ENCODE measurements at places on chromosomes 12 and 14.

GRCh38 chr14:51630987-51631386 is 20.7 kb upstream of the FRMD6 start:
- DNase-seq, result no peak

DNA sequence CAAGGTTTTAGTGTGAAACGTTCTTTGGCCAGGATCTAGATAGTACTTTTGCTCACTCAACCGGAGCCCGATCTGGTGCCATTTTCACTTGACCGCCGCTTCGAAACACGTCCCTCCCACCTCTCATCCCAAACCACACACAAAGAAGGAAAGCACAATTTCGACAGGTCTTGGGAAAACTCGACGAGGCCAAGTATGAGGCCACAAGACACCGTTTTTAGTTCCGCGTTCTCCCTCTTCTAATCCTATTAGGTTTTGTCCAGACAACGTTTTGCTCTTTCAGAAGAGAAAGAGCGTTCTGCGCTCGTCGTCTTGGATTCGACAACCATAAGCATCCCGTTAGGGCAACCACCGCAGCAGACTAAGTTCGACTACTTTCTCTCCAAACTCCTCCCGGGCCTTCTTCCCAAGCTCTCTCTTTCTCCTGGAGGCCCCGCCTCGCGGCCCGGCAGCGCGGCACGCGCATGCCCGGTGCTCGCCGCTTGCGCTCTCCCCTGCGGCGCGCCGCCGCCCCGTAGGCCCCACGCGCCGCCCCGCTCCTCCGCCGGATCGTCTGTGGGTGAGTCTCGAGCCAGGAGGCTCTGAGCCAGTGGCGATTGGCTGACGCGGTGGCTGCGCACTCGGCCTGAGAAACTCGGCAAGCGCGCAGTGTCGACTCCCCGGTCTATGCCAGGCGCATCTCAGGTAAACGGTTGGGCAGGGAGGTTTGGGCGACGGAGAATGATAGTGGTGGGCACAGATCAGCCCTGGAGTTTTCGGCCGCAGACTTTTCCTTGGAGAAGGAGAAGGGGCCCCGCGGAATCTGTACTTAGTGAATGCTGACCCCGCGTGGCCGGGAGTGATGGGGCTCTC is at the start of gene MIPOL1:
TSS of gene MIPOL1 (plus strand) at position 517 of the 852 bp plus-strand sequence. CDS start 49,952 bp downstream, outside the sequence.
- DNase-seq, result peak; percentile 56

DNA sequence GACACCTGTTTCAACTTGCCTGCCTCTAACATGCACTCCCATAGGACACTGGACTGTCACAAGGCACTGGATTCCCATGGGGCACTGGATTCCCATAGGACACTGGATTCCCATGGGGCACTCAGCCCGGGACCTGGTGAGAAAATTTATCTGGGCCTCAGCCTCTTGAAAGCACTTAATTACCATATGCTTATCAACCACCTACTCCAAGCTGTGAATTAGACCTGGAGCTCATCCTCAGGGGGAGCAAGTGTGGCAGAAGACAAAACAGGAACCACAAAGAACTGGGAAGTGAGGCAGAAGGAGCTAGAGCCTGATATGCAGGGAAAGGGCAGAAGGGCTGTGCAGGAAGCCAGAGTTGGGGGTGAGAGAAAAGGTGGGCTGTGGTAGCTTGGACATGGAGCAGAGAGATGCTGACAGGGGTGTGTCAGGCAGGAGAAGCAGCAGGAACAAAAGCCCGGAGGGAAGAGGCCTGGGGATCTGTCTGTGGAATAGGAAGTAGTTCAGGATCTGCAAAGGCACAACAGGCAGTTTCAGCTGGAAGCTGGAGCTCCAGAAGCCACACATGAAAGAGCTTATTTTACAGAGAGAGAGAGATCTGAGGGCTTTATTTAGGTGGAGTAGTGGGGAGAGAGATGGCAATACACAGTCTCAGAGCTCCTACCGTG is 3.1 kb downstream of the KRT82 start:
- no peak for DNase-seq

DNA sequence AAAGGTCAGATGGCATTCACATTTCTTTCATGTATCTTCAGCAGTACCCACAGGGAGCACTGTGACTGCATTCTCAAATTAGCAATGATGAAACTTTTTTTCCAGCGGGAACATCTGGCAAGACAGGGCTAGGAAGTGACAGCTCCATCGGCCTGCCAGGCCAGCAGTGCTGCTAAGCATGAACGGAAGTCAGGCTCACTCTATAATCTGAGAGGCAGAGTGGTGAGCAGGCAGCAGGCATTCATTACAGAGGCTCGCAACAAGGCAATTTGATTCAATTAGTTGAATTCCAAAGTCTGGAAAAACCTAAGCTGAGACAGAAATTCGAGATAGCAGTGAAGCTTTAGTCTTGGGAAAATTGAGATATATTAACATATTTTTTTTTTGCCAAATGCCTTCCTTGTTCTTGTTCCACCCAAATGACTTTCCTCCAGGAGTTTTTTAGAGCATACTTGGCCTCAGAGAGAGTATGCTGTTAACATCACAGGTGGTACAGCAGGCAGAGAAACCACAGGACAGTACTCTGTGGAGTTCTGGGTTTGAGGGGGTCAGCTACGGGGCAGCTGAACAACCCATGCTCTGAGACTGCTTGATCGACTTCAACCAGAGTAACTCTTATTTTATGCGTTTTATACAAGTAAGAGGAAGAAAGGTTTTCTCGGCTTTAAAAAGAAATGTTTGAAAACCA is 414.9 kb downstream of the APAF1 start:
- no peak for DNase-seq

GRCh38 chr12:66453844-66454243 is 151.6 kb downstream of the HELB start:
- DNase-seq, result no peak

- DNase-seq, result no peak
These were observed 7.8 kb downstream of the NEK9 start for GRCh38 chr14:75119056-75119455.

DNA sequence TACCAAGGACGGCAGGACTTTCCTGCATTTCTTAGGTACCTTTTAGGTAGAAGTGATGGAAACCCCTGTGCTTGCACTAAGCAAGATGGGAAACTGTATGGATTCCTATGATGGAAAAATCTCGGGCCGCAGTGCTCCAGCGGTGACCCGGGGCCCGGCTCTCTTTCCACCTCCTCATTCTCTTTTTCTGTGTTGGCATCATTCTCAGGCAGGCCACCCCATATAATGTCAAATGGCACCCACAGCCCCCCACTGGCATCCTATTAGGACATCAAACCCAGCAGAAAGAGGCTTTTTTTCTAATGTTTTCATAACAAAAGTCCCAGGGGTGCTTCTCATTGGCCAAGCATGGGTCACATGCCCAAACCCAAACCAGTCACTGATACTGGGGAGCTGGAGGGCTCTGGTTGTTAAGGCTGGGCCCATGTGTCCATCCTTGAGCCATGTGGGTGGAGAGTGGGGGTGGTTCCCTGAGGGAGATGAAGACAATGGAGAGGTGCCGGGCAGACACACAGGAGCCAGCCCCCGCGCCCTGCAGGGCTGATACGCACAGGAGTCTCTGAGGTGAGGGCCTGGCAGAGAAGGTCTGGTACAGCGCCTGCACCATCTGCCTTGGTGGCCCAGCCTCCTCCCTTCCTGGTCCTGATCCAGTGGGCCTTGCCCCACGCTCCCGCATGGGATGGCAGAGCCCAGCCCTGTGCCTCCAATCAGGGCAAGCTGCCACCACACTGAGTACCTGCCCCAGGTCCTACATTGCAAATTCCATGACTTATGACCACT is 142.1 kb downstream of the CALM1 start:
- no peak for DNase-seq

DNA sequence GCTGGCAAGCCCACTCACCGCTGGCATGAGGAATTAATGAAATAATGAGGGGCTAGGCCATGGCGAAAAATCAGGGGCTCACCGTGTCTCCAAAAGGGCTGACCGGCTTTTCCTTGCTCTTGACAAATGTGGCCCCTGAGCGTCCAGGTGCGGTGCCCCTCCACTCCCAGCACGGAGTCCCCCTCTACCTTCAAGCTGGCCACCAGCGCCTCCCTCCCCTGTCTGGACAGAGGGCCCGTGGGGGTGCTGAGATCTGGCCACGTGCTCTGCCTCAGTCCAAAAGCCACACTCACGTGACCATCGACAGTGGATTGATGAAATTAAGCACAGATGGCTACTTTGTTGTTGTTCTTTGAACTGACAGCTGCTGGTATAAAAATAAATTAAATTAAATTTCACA is 78.8 kb upstream of the BCL11B start:
- DNase-seq, result no peak

- DNase-seq, result no peak
These were observed 119.4 kb downstream of the SAMD4A start for GRCh38 chr14:54686219-54686870.

DNA sequence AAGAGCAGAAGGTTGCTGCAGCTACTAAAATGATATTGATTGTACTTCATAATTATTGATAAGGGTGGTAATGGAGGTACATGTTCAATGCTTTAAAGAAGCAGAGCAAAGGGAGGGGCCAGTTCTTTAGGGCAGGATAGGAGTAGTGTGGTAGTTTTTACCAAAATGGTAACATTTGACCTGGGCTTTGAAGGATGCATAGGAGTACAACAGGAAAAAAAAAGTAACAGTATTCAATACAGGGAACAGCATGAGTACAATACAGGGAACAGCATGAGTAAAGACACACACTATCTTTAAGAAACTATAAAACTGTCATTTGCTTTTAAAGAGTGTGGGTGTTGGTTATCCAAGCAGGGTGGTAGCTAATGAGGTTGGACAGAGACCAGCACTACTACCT is 215.0 kb upstream of the CRY1 start:
- no peak for DNase-seq

DNA sequence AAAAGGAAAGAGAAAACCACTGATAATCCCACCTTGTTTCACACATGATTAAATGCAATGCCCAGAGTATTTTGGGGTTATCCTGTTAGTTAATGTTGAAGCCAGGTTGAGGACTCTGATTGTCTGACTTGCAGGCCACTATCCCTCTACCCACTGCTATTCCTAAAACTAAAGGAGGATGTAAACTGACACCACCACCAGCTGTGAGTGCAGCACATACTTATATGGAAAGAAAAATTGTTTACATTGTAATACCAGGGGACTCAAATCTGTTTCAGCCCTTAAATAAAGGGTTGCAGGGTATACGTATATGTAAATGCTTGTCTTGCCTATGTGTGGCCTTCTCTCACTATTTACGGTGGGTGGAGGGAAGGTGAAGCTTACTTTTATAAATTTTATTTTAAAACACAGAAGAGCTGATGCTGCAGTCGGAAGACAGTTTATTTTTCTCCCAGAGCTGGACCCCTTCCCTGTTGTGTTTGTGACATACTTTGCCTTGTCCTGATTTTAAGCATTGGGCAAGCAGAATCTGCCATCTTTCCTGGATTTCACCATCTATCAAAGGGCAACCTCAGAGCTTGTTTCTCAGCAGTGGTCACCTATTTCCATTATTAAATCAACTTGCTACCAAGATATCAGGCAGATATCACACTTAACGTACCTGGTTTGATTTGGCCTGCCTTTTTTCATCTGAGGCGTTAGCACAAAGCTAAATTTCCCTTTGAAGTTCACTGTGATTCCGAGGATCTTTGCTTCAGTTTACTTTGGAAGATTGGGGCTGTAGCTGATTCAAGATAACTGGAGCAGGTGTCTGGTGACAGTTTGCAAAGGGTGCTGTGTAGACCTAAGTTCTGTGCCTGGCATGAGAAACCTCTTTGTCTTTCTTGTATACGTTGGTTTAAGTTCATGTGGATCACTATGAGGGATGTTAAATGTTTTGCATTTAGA is 25.2 kb downstream of the DAAM1 start:
- DNase-seq, result no peak

DNA sequence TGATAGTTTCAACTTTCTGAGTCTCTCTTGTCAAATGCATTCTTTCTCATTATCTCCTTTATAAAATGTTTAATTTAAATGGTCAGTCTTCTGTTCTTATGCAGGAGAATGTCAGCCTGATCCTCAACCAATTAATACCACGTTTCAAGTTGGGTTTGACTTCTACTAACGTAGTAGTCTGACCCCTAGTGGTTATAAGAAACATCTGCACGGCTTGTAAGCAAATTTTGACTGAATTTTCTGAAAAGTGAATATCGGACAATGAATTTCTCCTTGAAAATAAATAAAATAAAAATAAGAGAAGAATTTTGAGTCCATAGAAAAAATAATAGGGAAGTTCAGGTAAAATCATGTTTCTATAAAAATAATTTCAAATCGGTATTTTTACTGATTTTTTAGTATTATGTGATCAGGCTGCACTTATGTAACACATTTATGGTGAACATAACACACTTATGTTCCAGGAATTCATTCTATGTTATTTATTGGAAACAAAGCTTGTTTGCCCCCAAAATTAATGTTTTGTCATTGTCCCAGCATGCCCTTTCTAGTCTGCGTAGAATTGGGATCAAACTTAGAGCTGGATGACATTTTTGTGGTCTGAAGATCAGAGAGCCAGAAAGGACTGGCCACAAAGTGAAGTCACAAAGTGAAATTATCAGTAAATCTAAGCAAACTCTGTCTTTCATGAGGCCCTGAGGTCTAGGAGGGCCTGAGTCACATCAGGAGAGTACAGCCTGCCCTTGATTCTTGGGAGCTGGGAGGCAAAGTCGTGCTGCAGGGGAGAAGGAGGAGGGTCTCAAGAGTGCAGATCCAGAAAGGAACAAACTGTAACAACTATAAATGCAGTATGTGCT is 101.2 kb upstream of the STXBP6 start:
- no peak for DNase-seq

DNA sequence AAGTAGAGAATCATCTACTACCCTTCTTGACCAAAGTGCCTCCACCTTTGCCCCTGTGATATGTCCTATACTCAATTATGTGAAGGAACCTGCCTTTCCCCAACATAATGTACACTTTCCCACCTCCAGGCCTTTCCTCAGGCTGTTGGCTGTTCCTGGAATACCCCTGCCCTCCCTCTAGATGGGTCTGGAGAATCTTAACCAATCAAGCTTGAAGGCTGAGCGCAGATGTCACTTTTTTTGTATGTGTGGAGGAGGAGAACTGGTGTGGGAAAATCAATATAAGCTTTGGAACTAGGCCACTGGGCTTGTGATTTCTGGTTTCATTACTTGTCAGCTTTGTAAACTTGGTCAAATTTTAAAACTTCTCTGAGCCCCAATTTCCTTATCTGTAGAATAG is 4.7 kb downstream of the BMAL2 start:
- no peak for DNase-seq

DNA sequence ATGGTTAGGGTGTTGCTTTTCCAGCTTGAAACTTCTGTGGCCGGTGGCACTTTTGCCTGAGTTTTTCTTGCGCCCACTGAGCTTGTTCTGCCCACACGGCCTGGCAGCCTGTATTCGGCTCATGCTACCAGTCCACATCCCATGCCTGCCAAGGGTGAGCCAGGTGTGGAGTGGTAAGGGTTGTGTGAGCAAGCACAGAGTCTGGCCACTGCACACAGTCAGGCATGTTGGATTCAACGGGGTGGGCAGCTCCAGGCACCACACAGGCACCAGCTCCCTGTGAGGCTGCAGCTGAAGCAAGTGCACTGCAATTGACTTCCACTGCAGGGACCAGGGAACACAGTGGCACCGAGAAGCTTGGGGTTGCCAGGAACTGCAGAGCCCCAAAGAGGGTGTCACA is 18.8 kb upstream of the NTS start:
- no peak for DNase-seq

DNA sequence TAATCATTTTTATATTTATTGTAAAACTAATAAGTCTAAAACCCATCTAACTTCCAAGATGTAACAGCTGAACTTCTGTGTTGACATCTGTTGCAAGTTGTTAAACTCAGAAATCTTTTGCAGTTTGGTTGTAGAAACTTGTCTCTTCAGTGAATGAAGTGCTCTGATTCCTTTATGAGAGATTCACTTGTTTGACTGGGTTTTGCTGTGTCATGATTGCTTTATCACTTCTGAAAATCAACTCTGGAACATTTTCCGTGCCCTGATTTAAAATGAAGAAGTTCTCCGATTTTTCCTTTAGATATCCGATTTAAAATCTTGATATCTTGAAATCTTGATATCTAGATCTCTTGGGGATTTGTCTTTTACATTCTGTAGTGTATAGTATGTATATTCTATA is 65.1 kb downstream of the DIP2B start:
- DNase-seq, result no peak

All from HuH-7.5 (cell line).